ENCODE measurements at places on chromosomes 13 and 19. TPM values are rescaled to one million over a fixed set of nuclear protein-coding genes. Genes with fewer than 3 reads are reported as not detected.

DNA sequence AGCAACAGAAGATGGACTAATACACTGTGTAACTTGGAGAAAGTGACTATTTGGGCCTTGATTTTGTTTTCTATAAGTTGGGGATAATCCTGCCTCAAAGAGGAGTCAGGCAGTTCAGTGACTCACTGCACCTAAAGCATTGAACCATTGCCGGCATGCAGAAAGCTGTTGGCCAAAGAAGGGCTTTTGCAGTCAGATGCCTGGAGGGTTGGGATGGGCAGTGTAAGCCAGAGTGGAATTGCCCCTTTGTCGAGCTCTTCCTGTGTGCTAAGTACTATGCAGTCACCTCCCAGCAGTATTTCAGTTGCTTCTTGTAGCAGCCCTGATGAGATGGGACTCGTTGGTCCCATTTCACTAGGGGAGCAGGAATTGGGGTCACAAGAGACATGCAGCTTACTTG is 11.1 kb downstream of the ZNF473 start:
- no peak for DNase-seq
- peaks cover 62% of the 10 kb centered on the region for H3K36me3 ChIP-seq
- no peaks in the 10 kb centered on the region for H3K27me3 ChIP-seq
- H3K27ac ChIP-seq = no peak overlapping the region
- no peaks in the 10 kb centered on the region for H3K4me1 ChIP-seq

Gene KCNC3
- total RNA-seq = 9.4 TPM

Gene PLK5
- not detected for total RNA-seq

DNA sequence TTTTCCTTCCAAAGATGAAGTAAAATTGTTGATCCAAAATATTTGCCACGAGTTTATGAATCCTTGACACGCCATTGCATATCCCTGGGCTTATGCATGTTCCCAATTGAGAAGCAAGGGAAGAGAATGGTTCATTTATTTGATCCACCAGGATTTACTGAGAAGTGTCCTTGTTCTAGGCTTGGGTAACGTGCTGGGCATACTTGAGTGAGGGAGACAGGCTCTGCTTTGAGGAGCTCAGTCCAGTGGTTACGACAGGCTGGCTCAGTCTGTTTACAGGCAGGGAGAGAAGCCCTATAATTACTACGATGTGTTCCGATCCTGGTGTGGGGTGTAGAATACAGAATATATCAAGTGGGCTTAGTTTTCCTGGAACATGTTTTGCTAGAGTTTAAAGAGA is 6.3 kb upstream of the PNMA8C start:
- H3K4me1 ChIP-seq = no peaks in the 10 kb centered on the region
- no peaks in the 10 kb centered on the region for H3K36me3 ChIP-seq
- H3K27ac ChIP-seq = no peak overlapping the region

GRCh38 chr13:43316281-43316680 is 292.9 kb downstream of the DNAJC15 start:
- H3K27ac ChIP-seq = no peak overlapping the region
- H3K27me3 ChIP-seq = no peaks in the 10 kb centered on the region
- no peaks in the 10 kb centered on the region for H3K36me3 ChIP-seq
